ENCODE measurements at places on chromosomes 5 and 9. TPM values are rescaled to one million over a fixed set of nuclear protein-coding genes. Genes with fewer than 3 reads are reported as not detected.

The PCDHA9 gene
- total RNA-seq: 0.68 TPM

The MLANA gene
- not detected for total RNA-seq

The INVS gene
- 34.0 TPM for total RNA-seq

The ANKRD18A gene
- total RNA-seq: 14.2 TPM

GRCh38 chr5:101966476-101966875 lies 329.6 kb downstream of the SLCO4C1 start:
- no peaks in the 10 kb centered on the region for H3K27me3 ChIP-seq
- DNase-seq: no peak
- no peak overlapping the region for H3K4me3 ChIP-seq
- no peak overlapping the region for H3K27ac ChIP-seq
- no peaks in the 10 kb centered on the region for H3K4me1 ChIP-seq
- H3K36me3 ChIP-seq: no peaks in the 10 kb centered on the region

DNA sequence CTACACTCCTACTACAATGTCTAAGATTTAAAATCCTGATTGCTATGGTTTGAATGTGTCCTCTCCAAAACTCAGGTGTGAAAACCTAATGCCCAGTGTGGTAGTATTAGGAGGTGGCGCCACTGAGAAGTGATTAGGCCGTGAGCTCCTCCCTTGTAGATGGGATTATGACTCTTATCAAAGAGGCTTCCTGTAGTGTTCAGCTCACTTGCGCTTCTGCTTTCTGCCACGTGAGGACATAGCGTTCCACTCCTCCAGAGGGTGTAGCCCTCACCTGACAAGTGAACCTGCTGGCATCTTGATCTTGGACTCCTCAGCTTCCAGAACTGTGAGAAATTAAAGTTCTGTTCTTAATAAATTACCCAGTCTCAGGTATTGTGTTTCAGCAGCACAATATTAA lies 33.0 kb upstream of the WHRN start:
- H3K36me3 ChIP-seq: no peaks in the 10 kb centered on the region
- H3K27ac ChIP-seq: no peak overlapping the region
- peak; percentile 69 for DNase-seq
- H3K27me3 ChIP-seq: no peaks in the 10 kb centered on the region
- no peaks in the 10 kb centered on the region for H3K4me1 ChIP-seq

DNA sequence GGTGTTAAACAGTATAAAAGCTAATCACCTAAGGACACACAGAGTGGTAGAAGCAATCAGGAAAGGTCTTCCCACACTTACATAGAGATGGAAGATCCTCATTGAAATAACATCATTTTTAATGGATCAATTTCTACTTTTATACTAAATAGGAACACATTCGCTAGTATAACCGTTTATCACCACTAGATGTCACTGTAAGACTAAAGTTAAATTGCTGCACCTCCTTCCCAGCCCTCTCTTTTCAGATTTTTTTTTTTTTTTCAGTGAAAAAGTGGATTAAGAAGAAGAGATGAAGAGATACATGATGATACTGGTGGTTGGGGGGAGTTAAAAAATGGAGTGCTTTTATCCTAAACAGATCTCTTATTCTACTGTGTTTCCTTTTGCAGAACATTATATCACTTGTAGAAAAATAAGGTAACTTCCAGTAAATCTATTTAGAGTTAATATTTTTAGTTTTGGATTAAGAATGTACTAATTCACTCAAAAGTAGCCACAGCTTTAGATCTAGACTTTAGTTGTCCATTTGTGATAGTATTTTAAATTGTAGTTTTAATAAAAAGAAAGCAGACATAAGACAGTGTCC lies 116.9 kb upstream of the ARRDC3 start:
- H3K27ac ChIP-seq: no peak overlapping the region
- H3K27me3 ChIP-seq: no peaks in the 10 kb centered on the region
- no peaks in the 10 kb centered on the region for H3K36me3 ChIP-seq
- H3K4me1 ChIP-seq: no peaks in the 10 kb centered on the region
- no peak overlapping the region for H3K4me3 ChIP-seq
- no peak for DNase-seq

GRCh38 chr5:36624277-36624676 lies 17.9 kb downstream of the SLC1A3 start:
- H3K4me3 ChIP-seq: no peak overlapping the region
- no peaks in the 10 kb centered on the region for H3K27me3 ChIP-seq
- no peak overlapping the region for H3K27ac ChIP-seq
- no peaks in the 10 kb centered on the region for H3K36me3 ChIP-seq
- no peak for DNase-seq

DNA sequence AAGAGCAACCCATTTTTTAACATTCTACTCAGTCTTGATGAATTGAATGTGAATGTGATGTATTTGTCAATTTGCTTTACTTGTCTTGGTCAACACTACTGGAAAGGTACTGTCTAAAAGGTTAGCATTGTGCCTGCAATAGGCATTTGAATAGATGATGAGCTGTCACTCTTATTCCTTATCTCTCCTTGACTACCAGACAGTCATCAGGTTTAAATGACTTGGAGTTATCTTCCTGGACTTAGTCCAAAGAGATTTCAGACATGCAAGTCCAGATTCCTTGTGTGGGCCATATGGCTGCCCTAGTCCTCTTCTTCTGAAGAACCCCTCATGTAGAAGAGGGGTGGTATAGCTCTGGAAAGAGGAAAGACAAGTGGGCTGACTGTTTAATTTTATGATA lies 4.8 kb downstream of the ARHGEF28 start:
- H3K36me3 ChIP-seq: no peaks in the 10 kb centered on the region
- no peaks in the 10 kb centered on the region for H3K4me1 ChIP-seq
- H3K27me3 ChIP-seq: peaks cover 9% of the 10 kb centered on the region
- no peak overlapping the region for H3K27ac ChIP-seq
- DNase-seq: no peak
- H3K4me3 ChIP-seq: no peak overlapping the region

DNA sequence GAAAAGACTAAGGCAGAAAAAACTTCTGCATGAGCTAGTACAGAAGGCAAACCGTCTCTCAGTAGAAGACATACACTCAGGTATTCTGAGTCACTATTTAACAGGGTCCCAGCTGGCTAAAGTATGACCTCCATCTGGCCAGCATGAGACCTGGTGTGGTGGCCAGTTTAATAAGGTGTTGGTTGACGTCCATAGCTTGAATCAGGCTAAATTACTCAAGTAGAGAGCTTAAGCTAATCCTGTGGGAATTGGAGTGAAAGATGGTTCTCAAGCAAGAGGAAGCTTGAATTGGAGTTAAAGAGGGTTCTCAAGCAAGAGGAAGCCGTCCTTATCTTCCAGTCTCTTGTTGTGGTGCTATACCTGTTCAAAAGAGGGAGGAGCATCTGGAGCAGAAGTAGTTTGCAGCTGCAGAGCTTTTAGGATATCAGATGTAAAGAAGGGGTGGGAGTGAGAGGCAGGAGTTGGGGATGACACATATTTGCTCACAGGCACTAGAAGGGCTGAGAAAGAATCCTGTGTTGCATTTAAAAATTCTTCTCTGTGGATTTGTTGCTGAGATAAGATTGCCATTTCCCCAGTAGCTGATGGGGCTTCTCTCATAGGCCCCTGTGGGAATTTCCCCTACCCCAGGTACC lies 136.1 kb upstream of the RUSC2 start:
- no peak for DNase-seq
- no peaks in the 10 kb centered on the region for H3K4me1 ChIP-seq
- H3K27me3 ChIP-seq: no peaks in the 10 kb centered on the region
- H3K27ac ChIP-seq: no peak overlapping the region

DNA sequence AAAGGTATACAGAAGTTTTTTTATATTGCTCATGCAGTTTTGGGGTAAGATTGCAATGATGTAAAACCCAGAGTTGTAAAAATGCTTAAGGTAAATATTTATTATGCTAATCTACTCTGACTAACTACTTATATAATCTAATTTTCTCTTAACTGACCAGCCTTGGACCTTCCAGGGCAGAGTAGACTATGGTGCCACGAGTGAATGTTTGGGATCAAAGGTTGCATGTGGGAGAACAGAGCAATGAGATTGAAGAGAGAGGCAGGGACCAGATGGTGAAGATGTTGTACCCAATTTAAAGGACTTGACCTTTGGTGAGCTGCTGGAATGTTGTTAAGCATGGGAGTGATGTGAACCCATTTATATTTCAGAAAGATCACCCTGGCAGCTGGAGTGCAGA lies 34.8 kb upstream of the PANK3 start:
- no peaks in the 10 kb centered on the region for H3K4me1 ChIP-seq
- H3K27ac ChIP-seq: no peak overlapping the region
- no peak overlapping the region for H3K4me3 ChIP-seq
- no peak for DNase-seq
- H3K27me3 ChIP-seq: no peaks in the 10 kb centered on the region

- H3K4me1 ChIP-seq: no peaks in the 10 kb centered on the region
- H3K4me3 ChIP-seq: no peak overlapping the region
- H3K36me3 ChIP-seq: no peaks in the 10 kb centered on the region
These were observed 10.9 kb upstream of the SLC24A2 start for GRCh38 chr9:19799784-19800183.

DNA sequence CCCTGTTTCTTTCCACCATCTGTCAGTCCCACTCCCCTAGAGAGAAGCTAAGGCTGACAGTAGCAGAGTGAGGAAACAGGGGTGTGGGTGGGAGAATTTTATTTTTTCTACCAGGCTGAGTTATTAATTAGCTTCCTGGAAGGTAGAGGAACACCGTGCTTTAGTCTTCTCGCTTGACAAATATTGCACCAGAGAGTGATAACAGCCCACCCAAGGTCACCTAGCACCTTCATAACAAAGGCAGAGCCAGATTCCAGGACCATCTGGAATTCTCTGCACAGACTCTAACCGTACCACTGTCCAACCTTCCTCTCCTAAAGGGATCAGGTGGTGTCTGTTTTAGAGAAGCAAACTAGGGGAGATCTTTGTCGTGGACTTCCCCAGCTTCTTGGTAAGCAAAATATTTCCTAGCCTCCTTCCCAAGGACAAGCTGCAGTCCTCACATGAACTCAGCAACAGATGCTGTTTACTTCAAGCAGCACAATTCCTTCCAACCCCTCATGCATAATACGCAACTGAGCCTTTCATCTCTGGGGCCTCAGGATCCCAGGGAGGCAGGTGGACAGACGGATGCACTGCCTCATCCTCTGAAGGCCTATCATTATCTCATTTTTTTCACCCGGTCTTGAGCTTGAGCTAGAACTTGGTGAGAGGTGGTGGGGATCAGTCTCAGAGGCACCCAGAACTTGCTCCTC lies 308.7 kb upstream of the BRINP1 start:
- H3K27me3 ChIP-seq: no peaks in the 10 kb centered on the region
- no peak overlapping the region for H3K4me3 ChIP-seq
- no peak for DNase-seq
- H3K36me3 ChIP-seq: no peaks in the 10 kb centered on the region
- no peak overlapping the region for H3K27ac ChIP-seq

All from transverse colon (tissue), 4 donors.